Renal cortex interstitium (tissue), 15 donors: ENCODE measurements at places on chromosomes 11 and 22.

DNA sequence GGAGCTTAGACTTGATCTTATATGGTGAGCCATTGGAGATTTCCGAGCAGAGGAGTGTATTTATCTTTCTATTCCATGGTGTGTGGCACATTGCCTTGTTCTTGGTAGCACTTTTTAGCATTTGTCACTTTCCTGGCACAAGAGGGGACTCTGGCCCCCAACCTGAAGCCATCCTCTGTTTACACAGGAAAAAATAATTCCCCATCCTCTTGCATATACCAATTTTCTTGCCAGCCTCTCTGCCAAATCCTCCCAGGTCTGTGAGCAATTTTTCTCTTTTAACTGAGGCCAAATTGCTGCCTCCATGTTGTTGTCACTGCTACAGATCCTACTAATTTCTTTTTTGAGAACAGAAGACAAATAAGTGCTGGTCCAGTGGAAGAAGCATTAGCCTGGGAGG, 20.3 kb upstream of the FAM181B start:
- DNase-seq = no peak

DNA sequence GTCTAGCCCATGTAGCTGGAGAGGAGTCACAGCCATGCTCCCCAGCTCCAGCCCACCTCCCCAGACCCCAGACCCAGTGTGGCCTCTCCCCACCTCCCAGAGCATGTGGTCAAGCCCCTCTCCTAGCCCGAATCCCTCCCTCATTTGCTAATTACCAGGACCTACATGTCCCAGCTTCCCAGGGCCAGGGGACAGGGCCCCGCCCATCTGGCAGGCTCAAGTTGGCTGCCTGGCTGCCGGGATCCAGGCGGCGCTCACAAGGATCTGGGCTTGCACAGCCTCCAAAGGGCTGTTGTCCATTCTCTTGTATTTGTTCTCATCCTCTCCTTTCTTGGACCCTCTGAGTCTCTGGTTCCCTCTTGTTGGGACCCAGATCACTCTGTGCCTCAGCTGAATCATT, 4.6 kb upstream of the MIF start:
- no peak for DNase-seq

DNA sequence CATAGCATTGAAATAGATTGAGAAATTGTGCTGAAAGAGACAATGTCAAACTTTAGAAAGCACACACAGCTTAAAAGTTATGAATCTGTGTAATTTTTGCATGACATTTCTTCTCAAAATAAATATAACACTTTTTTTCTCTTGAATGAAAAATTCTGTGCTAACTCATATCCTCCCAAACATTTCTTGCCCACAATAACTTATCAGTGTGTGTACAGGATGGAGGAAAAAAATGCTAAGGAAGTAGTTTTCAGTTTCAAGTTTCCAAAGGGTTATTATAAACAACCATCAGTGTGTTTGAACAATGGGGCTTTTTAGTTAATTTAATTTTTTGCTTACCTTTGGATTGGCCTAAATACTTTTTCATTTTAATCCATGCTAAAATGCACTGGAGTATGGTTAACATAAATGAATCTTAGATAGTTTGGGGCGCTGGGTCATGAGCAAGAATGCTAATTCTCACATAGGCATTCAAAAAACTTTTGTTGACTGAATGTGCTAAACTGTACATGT, 82.9 kb upstream of the ARHGAP20 start:
- DNase-seq = no peak

- DNase-seq = no peak
Observed at GRCh38 chr11:111870113-111870512, 1.3 kb downstream of the ALG9 start.

DNA sequence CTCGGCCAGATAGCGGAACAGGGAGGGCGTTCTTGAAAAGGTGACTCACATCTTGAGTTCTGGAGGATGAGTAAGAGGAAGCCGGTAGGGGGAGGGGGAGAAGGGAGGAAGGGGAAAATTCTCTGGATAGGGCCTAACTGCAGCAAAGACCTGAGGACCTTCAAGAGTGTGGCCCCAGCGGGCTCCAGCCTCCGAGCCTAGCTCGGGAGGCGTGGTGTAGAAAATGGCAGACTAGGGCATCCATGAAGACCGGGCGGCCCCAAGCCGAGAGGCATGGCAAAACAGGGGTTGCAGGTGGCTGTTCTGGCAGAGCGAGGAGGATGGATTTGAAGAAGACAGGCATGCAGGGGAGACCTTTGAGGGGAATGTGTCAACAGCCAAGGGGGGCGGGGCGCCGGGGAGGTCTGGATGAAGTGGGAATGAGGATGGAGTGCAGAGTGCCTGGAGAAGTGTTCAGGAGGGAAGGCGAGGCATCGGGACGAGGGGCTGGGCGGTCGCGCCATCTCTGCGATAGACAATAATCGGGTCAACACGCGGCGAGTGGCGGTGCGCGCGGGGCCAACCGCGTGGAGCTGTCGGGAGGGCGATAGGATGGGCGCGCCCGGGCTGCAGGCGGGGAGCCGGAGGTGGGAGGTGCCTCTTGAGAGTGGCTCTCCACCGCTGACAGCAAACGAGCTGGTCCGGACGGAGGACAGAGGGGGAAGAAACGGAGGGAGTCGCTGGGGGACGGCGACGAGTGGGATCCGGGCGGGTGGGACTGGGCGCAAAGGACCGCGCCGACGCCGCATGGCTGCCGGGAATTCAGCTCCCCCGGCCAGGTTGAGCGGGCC, 40.0 kb upstream of the CREB3L1 start:
- no peak for DNase-seq

- DNase-seq = no peak
Observed at GRCh38 chr11:110972640-110973039, 260.4 kb upstream of the ARHGAP20 start.

- DNase-seq = no peak
Observed at GRCh38 chr22:29479417-29480261, at the start of gene NEFH. Gene NEFH, plus strand, starts transcription at chr22:29480218. Its CDS starts 45 bp downstream, at chr22:29480263.

DNA sequence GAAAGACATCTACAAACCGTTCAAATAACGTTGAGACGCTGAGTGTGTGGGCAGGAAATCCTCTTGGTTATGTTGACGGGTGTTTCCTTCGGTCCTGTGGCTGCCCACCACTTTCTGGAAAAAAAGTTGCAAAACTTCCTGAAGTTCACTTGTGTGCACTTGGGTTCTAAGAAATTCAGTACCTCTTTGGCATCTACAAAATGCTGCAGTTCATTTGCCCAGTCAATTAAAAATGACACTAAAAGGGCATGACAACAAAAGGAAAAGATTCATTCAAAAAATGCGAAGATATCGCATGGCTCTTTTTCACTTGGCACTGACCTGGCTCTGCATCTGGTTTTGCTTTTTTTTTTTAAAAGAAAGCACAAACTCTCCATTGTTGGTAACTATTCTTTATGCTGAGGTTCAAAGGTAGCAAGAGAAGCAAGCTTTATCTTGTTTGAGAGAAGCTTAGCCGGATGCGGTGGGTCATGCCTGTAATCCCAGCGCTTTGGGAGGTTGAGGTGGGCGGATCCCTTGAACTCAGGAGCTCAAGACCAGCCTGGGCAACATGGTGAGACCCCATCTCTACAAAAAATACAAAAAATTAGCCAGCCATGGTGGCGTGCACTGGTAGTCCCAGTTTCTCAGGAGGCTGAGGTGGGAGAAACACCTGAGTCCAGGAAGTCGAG, 10.6 kb upstream of the XBP1 start:
- DNase-seq = no peak
